ENCODE measurements at places on chromosomes 13 and 19.

DNA sequence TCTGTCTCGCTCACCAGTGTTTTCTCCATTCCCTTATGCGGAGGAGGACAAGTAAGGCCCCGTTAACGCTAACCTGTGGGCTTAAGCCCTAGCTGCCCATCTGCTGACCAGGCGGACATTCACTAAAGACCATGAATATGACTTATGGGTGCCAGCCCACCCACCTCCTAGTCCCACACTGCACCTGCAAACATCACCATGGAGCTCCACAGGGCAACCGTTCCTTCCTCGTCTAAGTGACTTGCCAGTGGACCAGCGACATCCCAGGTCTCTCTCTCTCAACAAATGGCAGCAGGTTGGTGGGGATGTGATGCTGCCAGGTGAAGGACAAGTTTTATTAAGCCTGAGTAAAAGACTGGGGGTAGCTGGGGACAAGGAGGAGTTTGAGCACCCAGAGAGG lies 55.2 kb downstream of the CCDC70 start:
- peaks cover 4% of the 10 kb centered on the region for H3K27me3 ChIP-seq
- DNase-seq, result no peak
- no peak overlapping the region for H3K27ac ChIP-seq
- no peaks in the 10 kb centered on the region for H3K4me1 ChIP-seq
- no peak overlapping the region for H3K4me3 ChIP-seq

DNA sequence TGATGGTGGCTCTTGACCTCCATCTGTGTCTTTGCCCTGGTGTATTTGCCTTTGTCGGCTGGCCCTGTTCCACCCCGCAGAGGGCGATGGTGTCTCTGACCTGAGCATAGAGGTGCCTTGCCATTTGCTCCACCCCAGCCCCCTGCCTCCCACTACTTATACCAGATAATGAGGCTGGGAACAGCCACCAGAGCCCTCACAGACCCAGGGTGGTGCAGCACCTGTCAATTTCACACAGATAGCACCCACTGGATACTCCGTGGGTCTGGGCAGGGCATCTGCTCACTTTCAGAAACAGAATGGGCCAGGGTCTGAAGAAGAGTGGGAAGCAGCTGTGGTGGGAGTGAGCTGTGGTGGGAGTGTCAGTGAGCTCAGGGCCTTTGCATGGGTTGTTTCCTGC lies 4.1 kb downstream of the ZNF536 start:
- H3K27ac ChIP-seq, result no peak overlapping the region
- no peak for DNase-seq
- no peak overlapping the region for H3K4me3 ChIP-seq
- peaks cover 17% of the 10 kb centered on the region for H3K27me3 ChIP-seq
- no peaks in the 10 kb centered on the region for H3K36me3 ChIP-seq

- H3K36me3 ChIP-seq, result no peaks in the 10 kb centered on the region
- no peaks in the 10 kb centered on the region for H3K27me3 ChIP-seq
- H3K27ac ChIP-seq, result no peak overlapping the region
- no peaks in the 10 kb centered on the region for H3K4me1 ChIP-seq
- DNase-seq, result no peak
Observed at GRCh38 chr19:30136611-30137195, 194.7 kb downstream of the URI1 start.

DNA sequence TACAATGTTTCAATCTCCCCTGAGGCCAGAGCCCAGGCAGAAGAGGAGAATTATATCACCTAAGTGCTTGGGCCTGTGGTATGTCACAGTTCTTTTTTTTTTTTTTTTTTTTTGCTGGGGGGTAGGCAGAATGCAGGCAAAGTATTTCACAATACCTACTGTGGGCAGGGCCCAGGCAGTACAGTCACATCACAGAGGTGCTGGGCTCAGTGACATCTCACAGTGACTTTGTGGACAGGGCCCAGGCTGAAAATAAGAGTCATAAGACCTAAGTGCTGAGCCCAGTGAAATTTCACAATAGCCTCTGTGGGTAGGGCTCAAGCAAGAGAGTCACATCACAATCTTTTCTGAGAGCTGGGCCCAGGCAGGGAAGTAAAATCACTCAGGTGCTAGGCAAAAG lies 15.9 kb upstream of the ZNF208 start:
- no peaks in the 10 kb centered on the region for H3K4me1 ChIP-seq
- no peaks in the 10 kb centered on the region for H3K36me3 ChIP-seq
- H3K27me3 ChIP-seq, result no peaks in the 10 kb centered on the region
- no peak overlapping the region for H3K4me3 ChIP-seq
- H3K27ac ChIP-seq, result no peak overlapping the region

- no peak overlapping the region for H3K4me3 ChIP-seq
- H3K27me3 ChIP-seq, result no peaks in the 10 kb centered on the region
- no peak overlapping the region for H3K27ac ChIP-seq
Observed at GRCh38 chr19:27762933-27763332, 1450.0 kb downstream of the UQCRFS1 start.
